ENCODE measurements at places on chromosomes 4 and X. TPM values are rescaled to one million over a fixed set of nuclear protein-coding genes. Genes with fewer than 3 reads are reported as not detected.

Gene CENPVL3
- not detected for total RNA-seq

Gene FOXP3
- total RNA-seq: 0.21 TPM

Gene CTSO
- 3.3 TPM for total RNA-seq

Gene PARM1
- total RNA-seq: 165 TPM

Gene UGT2A1
- total RNA-seq: not detected

Gene C1QTNF7
- total RNA-seq: 4.2 TPM
